ENCODE measurements at places on chromosomes 12 and 14.

DNA sequence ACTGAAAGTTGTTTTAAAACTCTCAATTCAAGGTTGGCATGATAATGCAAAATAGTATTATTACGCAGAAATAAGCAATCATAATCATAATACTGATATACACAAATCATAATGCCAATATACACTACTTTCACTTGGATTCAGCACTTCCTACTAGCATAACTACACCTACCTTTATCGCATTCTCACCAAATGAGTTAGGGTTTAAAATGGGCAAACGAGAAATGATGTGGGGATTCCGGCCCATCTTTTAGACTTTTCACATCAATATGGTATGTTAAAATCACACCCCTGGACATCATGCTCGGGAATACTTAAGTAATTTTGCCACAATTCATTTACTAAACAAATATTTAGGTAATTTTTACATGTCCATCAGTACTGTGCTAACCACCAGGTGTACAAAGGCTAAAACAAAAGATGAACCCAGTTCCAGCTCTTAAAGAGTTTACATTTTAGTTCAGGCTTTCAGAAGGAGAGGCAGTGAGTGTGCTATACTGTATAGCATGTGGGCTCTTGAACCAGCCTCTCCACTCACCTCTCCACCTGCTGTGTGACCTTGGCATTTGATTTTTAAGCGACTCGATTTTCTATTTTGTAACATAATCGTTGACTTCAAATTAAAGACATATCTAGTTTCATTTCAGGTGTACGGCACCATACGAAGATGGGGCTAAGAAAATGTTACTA lies 1.1 kb upstream of the USP15 start:
- no peak for DNase-seq

DNA sequence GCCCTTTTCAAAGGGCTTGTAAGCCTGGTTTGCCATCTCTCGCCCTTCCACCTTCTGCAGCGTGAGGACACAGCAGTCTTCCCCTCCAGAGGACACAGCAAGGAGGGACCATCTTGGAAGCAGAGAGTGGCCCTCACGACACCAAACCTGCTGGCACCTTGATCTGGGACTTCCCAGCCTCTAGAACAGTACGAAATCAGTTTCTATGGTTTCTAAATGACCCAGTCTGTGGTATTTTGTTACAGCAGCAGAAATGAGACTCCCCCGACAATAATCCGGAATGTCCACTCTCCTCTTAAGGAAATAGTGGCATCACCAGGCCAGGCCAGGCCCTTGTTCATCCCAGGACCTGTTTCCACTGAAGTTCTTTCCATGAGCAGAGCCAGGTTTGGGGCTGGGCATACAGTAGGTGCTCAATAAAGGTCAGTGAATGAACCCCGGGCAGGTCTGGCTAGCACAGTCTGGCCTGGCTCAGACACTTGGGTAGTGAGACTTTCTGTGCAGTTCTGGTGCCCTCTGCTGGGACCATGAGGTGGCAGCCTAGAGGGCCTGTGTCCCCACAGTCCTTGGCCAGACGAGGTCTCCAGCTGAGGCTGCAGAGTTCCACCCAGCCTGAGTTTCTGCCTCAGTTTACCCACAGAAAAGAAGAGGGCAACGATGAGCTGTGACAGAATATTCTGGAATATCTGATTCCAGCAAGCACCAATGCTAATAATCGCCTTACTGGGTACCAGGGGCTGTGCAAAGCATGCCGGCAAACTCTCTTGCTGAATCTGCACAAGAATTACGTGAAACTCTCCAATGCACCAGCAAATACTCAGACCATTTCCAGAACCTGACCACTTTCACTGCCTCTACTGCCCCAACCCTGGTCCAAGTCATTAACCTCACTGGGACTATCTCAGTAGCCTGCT lies 14.0 kb downstream of the ABCB9 start:
- DNase-seq, result no peak

DNA sequence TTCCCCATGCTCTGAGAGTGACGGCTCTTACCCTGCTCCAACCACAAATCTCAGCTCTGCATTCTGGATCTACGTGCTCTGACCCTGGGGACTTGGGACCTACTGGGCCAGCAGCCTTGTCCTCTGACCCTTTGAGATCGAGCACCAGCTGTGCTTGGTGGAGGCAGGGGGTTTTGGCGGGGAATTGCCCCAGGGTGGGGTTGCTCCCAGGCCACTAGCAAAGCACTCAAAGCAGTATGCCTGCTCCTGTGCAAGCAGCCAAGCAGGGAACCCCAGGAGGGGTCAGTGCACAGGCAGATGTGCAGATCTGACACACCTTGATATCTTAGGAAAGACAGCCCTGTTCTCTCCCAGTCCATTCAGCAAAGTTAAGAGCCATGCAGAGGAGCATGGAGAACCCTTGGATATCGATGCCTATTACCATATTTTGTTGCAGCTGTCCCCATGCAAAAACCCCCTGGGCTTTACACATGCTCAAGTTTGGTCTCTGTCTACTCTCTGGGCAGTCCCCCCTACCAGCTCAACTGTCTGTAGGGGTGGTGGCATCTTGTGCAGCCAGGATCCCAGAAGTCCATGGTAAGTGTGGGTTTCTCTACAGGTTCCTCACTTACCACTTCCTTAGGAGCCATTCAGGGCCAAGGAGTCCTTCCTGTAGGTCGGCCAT lies 319.0 kb downstream of the TMTC2 start:
- DNase-seq, result no peak

GRCh38 chr12:40216516-40217288 lies 8.1 kb upstream of the LRRK2 start:
- no peak for DNase-seq
